ENCODE measurements at places on chromosomes 4 and X.
A peak's percentile ranks its signal among the peaks of the same experiment; 100 is the strongest.

DNA sequence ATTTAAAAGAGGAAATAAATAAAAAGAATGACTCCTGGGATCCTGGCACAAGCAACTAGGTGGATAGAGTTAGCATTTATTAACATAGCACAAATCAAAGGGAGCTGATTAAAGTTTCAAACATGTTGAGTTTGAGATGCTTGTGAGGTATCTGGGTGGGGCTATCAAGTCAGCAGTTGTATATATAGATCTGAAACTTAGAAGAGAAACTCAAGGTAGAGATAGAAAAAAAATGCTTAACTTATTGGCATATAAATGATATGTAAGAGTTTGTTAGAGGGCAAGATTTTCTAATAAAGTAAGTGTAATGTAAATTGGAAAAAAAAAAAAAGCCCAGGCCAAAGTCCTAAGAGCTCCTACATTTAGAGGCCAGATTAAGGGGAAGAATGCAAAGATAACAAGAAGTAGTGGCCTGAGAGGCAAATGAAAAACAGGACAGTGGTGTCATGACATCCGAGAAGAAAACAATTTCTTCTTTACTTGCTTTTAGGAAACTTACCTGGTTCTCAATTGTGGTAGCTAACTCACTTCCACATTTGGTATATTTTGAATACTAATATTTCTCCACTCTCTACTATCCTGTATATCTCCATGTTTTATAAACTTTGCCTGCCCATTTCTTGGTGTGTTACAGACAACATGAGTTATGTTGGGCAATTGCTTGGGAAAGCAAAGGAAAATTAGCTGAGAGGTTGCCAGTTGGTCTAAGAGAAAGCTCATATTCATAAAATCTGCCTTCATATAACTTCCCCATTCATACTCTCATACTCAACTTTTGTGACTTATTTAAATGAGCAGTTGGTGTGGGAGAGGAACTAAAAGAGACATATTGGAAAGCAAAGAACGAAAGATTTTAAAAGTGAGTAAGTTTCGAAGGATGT is 169.2 kb downstream of the PARM1 start:
- DNase-seq: no peak

DNA sequence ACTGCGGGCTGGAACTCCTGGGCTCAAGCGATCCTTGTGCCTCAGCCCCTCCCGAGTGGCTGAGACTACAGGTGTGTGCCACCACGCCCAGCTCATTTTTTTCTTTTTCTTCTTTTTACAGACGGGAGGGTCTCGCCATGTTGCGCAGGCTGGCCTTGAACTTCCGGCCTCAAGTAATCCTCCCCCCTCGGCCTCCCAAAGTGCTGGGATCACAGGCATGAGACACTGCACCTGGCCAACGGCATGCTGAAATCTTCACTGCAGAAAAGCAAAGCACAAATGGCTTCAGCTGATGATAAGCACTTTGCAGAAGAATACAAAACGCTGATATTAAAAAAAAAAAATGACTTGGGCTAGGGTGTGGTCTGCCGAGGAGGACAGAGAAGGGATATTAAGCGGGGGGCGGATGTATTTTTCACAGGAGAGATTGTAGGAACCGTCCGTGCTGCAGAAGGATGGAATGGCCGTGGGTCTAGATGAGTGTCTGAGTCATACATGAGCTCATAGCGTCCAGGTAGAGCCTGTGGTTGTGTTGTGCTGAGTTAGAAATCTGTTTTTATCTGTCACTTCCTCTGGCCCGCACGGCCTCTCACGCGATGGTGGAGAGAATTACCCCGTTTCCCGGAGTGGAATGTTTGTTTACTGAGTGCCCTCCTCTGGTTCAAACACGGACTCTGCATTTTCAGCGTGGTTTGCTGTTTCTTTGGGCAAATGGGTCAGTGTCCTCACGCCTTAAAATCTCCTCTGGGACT is 8.5 kb upstream of the AKAP17A start:
- DNase-seq: no peak

- DNase-seq: peak; percentile 29
Observed at GRCh38 chrX:46722742-46723568, 36.0 kb downstream of the SLC9A7 start.

DNA sequence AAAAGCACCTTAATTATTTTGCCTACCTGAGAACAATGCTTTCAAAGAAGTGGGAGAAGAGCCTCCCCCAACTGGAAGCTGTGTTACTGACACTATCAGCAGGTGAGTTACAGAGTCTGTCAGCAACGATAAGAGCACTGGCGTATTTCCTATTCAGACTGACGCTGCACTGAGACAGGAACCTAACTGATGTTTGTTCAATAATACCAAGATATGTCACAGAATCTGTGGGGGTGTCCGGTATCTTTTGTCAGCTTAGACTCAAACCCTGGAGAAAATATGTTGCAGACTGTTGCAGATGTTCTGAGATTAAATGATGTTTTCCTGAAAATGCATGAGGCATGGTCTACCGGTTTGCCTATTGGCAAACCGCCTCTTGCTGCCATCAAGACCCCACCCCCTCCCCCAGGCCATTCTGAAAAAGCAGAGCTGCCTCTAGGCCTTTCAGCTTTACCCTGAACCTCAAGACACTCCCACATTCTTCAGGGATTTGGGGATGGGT is 115.2 kb upstream of the KIT start:
- DNase-seq: no peak

DNA sequence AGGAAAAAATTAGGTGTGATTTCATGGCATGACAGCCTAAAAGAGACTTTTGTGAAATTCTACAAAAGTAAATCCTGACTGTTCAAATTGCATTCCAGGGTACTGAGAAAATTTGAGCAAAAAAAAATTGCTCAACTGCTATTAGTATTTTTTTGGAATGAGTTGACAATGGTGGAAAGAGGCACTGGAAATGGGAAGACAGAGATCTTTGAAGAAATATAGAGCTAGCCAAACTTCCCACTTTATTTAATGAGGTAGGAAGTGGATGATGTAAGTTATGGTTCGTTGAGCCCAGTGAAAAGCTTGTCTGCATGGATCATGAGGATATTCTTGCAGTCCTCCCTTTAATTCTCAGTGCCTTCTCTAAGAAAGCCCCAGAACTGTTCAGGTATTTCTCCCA is 183.8 kb downstream of the PTTG2 start:
- no peak for DNase-seq

DNA sequence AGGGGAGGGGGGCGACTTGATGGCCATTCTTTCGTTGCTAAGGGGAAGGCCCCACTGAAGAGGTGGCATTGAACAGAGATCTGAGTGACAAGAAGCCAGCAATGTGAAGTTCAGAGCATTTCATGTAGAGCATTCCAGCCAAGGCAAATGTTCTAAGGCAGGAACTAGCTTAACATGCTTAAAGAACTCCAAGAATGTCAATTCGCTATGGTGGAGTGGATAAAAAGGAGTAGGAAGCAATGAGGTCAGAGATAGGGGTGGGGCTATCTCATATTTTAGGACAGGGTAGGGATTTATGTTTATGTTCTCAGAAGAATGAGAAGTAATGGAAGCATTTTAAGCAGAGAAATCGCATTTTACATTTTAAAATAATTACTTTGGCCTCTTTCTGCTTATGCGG is 130.9 kb downstream of the TTC29 start:
- DNase-seq: no peak

GRCh38 chr4:138507522-138507921 is 265.4 kb upstream of the SLC7A11 start:
- DNase-seq: peak; percentile 53

GRCh38 chr4:68368691-68369131 is 18.8 kb upstream of the YTHDC1 start:
- DNase-seq: peak; percentile 78

DNA sequence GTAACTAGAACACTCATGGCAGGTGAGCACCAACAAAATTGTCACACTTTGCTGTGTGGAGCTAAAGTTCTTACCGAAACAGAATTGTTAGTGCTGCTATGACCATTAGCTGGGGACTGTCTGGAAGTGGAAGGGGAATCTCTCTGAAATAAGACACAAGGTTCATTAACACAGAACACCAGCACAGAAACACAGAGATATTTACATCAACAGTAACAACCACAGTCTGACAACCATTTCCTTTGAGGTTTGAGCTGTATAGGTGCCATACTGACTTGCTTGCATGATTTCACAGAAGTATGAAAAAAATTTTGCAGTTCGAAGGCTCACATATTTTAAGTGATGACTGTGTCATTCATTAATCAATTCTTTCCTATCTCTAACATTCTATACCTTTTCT is 109.8 kb downstream of the NYX start:
- DNase-seq: no peak

DNA sequence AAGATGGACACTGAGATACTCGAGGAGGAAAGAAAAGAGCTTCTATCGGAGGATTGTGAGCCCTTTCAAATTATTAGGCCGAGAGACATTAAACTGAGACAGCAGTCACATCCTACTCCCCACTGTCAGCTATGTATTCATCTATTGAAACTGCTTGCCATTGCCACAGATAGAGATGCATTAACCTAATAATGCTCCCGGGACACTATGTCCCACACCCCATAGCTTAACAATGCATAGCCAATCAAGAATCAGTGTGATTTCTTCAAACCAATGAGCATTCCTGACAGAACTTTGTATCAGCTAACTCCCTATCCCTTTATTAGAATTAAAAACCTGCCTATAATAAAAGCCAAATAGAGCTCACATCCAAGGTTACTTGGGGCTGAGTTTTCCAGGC is 118.1 kb upstream of the NEIL3 start:
- no peak for DNase-seq

DNA sequence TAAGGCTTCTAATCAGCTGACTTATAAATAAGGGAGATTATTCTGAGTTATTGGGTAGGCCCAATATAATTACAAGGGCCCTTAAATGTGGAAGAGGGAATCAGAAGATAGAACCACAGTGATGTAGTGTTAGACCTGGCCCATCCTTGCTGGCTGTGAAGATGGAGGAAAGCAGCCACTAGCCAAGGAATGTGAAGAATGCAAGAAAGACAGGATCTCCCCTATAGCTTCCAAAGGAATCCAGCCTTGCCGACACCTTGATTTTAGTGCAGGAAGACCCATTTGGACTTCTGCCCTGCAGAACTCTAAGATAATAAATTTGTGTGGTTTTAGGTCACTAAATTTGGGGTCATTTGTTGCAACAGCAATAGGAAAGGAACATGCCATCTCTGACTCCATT is 150.6 kb downstream of the SPATA18 start:
- DNase-seq: no peak

DNA sequence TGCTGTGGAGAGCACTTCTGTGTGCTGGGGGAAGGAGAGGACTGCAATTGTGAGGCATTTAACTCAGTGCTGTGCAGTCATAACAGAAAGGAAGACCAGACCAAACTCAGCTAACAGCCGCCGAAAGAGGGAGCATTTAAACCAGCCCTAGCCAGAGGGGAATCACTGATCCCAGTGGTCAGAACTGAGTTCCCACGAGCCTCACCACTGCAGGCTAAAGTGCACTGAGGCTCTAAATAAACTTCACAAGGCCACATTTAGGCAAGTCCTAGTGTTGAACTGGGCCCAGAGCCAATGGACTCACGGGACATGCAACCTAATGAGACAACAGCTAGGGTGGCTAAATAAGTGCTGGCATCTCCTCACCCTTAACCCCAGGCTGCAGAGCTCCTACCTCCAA is 20.4 kb downstream of the IQCM start:
- no peak for DNase-seq

- no peak for DNase-seq
Observed at GRCh38 chr4:4247696-4248028, 361 bp downstream of the TMEM128 start.

GRCh38 chrX:68503836-68504636 is 5.2 kb downstream of the YIPF6 start:
- DNase-seq: peak; percentile 54
